ENCODE measurements at places on chromosomes 7 and 10. TPM values are rescaled to one million over a fixed set of nuclear protein-coding genes. Genes with fewer than 3 reads are reported as not detected.

DNA sequence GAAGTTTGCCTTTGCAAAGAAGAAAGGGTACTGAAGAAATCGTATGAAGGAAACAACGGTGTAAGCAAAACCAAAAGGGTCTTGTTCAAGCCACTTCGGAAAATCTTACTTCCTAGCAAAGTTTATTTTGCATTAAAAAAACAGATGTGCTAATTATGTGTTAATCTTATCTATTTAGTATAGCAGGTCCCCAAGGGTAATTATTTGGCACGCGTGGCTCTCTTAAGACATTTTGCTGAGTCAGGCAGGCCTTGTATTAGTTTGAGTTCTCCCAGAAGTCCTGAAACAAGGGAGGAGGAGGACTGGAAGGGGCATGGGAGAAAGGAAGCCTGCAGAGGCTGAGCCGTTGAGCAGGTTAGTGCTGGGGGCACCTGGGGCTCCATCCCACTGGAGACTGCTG lies 44.9 kb downstream of the TMEM178B start:
- no peaks in the 10 kb centered on the region for H3K27me3 ChIP-seq
- no peak for DNase-seq
- no peak overlapping the region for H3K27ac ChIP-seq

DNA sequence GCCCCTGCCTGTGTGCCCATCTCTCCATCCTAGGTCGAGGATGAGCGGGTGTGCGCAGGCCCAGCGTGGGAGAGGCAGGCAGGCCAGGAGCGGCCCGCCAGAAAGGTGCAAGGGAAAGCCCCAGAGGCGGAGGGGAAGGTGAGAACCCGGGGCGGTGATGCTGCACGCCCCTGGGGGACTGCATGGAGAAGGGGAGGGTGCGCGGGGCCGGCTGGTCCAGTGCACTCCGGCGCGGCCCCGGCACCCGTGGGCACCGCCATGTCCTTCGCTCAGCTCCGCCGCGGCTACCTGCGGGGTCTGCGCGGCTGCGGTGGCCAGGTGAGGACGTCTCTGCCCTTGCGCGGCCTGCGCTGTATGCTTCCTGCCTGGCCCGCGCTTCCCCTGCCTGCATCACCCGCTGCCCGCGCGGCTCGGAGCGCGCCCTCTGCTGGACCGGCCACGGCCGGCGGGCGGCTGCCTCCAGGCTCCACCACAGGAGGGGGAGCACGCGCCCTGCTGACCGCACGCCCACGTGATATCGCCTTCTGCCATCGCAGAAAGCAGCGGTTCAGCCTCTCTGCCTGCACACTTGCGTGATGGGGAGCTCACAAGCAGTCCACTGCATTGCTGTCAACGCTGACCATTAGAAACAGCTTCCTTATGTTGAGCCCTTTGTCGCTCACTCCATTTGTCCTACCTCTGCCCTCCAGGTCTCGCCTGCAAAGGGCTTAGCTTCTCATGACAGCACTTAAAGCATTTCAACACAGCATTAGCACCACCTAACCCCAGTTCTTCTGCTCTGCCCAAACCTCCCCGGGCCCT lies 73.9 kb downstream of the CXCL12 start:
- H3K4me3 ChIP-seq, result peak overlapping the region; percentile 49
- H3K27ac ChIP-seq, result no peak overlapping the region
- peaks cover 10% of the 10 kb centered on the region for H3K4me1 ChIP-seq
- no peaks in the 10 kb centered on the region for H3K36me3 ChIP-seq
- no peaks in the 10 kb centered on the region for H3K27me3 ChIP-seq

DNA sequence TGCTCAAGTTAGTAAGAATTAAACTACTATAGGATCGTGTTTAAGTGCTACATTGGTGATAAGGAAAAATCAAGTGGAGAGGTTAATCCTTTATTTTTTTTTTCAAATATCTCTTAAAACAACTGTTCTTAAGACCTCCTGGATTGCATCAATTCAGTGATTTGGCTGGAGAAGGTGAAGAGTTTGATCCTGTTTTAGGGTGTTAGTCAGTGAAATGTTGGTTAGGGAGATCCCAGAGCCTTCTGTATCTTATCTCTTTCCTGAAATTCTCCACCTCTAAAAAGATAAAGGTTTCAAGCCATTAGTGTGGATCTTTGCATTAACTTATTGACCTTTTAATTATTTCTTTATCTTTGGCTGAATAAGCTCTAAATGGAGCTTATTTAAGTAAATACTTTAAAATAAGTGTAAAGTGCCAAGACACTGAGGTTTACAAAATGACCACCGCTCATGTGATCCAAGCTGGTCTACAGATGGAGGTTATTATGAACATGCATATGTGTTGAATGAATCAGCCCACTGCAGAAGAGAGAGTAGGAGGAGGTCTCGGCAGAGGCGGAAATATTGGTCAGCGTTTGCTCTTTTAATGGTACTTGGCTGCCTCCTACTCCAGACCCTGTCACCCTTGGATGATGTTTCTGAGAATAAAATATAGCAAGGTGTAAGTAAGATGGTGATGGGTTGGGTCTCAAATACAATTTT lies 51.8 kb upstream of the BMPER start:
- DNase-seq, result no peak
- no peaks in the 10 kb centered on the region for H3K27me3 ChIP-seq
- no peak overlapping the region for H3K27ac ChIP-seq
- H3K4me1 ChIP-seq, result no peaks in the 10 kb centered on the region
- no peak overlapping the region for H3K4me3 ChIP-seq

DNA sequence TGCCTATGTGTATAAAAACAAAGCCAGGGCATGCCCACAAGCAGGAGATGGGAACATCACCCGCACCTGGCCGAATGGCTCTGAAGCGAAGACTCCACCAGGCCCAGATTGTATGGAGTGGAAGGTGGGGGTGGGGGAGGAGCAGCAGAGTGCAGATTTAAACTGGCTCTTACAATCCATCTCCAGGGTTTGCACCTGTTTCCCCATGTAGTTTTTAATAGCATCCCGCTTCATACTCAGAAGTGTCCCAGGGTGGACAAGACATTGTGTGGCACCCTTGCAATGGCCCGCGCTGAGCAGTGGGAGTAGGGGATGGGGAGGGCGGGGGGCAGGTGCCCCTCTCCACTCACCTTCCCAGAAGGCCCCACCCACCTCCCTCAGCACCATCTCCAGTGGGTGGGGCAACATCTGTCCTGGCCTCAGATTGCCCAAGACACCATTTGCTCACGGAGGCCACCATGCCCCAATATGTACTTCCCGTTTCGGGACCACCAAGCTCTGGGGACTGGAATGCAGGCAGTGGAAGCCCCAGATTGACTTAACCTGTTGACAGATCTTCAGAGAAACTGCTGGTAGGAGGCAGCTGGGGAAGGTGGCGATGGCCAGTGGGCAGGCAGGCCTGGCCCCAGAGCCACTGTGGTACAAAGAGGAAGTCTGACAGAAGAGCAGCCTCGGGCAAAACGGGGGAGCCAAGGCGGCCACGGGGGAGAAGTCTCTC lies 23.0 kb downstream of the VSIR start:
- no peak overlapping the region for H3K27ac ChIP-seq
- DNase-seq, result no peak
- H3K4me1 ChIP-seq, result peaks cover 5% of the 10 kb centered on the region
- no peaks in the 10 kb centered on the region for H3K36me3 ChIP-seq

GRCh38 chr7:21028599-21028998 lies 241.9 kb upstream of the SP8 start:
- no peak overlapping the region for H3K27ac ChIP-seq
- H3K4me1 ChIP-seq, result peaks cover 34% of the 10 kb centered on the region
- H3K27me3 ChIP-seq, result no peaks in the 10 kb centered on the region
- H3K36me3 ChIP-seq, result no peaks in the 10 kb centered on the region

- DNase-seq, result no peak
- H3K27me3 ChIP-seq, result no peaks in the 10 kb centered on the region
- H3K27ac ChIP-seq, result no peak overlapping the region
- no peaks in the 10 kb centered on the region for H3K36me3 ChIP-seq
- no peaks in the 10 kb centered on the region for H3K4me1 ChIP-seq
These were observed 13.6 kb downstream of the PDK4 start for GRCh38 chr7:95582578-95583293.

DNA sequence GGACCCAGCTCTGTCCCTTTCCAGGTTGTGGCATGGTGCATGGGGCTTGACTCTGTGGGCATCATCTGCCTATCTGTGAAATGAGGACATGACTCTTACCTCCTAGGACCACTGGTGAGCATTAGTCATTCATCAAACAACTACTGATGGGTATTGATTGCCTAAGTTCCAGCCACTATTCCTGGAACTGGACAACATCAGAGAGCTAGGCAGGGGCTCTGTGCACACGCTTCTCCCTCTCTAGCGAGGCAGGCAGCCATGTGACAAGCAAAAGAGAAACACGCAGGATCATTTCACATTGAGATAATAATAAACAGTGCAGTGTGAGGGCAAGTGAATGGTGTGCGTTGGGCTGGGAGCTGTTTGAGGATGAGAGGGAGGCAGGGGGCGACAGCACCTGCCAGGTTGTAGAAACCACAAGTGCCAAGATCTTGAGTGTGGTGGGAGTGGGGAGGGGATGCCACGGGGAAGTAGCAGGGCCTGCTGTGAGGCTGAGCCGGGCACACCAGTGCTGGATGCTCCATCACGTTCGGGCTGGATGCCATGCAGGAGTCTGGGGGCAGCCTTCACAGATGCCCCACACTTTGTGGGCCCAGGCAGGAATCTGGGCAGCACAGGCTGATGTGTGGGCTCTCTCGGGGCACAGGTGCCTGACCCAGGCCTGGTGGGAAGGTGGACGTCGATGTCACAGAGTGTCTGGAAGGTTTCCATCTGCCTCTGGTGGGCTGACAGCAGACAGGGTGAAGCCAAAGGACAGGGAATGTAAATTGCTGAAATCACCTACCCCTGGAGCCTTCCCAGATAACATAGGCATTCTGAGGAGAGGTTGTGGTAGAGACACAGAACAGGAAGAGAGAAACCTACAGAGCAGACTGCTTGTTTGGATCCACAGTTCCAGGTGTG lies 405.5 kb downstream of the RPS24 start:
- H3K27ac ChIP-seq, result no peak overlapping the region
- no peaks in the 10 kb centered on the region for H3K4me1 ChIP-seq
- H3K27me3 ChIP-seq, result no peaks in the 10 kb centered on the region
- no peak overlapping the region for H3K4me3 ChIP-seq

- no peak overlapping the region for H3K4me3 ChIP-seq
- H3K27me3 ChIP-seq, result no peaks in the 10 kb centered on the region
- DNase-seq, result no peak
- no peaks in the 10 kb centered on the region for H3K36me3 ChIP-seq
- peaks cover 3% of the 10 kb centered on the region for H3K4me1 ChIP-seq
- H3K27ac ChIP-seq, result no peak overlapping the region
These were observed 3.3 kb upstream of the PLXDC2 start for GRCh38 chr10:19812976-19813375.

The RHEB gene
- total RNA-seq, result 132 TPM

DNA sequence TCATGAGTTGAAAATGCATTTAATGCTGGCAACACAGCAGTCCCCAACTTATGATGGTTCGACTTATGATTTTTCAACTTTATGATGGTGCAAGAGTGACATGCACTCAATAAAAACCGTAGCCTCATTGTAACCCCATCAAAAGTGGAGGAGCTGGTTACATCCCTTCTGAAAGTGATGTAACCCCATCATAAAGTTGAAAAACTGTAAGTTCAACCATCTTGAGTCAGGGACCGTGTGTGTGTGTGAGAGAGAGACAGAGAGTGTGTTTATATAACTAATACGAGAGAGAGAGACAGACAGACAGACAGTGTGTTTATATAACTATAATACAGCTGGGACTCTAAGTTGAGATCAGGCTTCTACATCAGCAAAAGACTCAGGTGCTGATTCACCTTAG lies 21.0 kb downstream of the ANXA11 start:
- H3K27me3 ChIP-seq, result no peaks in the 10 kb centered on the region
- H3K4me3 ChIP-seq, result no peak overlapping the region
- H3K27ac ChIP-seq, result no peak overlapping the region
- 0 out of 2 replicates have a peak, but pooled peaks cover 4% of the 10 kb centered on the region for H3K4me1 ChIP-seq

- H3K27ac ChIP-seq, result no peak overlapping the region
- no peak for DNase-seq
- H3K36me3 ChIP-seq, result no peaks in the 10 kb centered on the region
- H3K4me3 ChIP-seq, result no peak overlapping the region
- H3K4me1 ChIP-seq, result no peaks in the 10 kb centered on the region
These were observed 14.4 kb upstream of the AKR1C3 start for GRCh38 chr10:5079836-5080235.

The PCLO gene
- 3.2 TPM for total RNA-seq

The LDB3 gene
- 0.43 TPM for total RNA-seq

DNA sequence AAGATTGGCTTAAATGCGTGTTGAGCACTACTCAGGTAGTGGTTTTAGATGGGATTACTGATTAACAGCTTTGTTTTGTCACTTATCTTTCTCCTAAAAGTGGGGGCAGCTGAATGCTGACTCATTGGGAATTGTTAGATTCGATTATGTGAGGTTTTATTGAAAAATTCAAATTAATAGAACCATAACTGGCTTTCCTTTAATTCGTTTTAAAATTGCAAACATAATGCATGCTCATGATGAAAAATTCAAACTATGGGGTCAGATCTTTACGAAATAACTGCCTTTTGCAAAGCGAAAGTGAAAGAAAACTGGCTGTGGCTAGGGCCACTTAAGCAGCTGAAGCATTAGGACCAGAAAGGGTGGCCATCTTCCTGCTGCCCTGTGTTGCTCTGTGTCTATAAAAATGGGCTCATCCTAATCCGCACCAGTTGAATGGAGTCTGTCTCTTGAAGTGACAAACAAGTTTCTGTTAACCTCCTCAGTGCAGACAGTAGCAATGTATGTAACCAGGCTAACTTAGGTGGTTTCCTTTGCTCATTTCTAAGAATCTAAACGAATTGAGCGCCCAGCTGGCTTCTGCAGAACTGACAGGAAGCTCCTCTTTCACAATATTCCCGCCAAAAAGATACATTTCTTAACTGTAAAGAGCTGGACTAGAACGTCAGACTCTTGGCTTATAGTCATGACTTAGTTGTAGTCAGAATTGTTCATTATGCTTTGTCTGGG lies 27.8 kb downstream of the DENND10 start:
- H3K4me3 ChIP-seq, result no peak overlapping the region
- H3K27ac ChIP-seq, result no peak overlapping the region
- no peaks in the 10 kb centered on the region for H3K4me1 ChIP-seq
- peaks cover 18% of the 10 kb centered on the region for H3K36me3 ChIP-seq
- no peak for DNase-seq
- no peaks in the 10 kb centered on the region for H3K27me3 ChIP-seq

The SVOPL gene
- total RNA-seq, result 1.1 TPM

GRCh38 chr7:4610768-4611467 lies 71.2 kb upstream of the FOXK1 start:
- H3K27me3 ChIP-seq, result no peaks in the 10 kb centered on the region
- no peaks in the 10 kb centered on the region for H3K4me1 ChIP-seq
- H3K4me3 ChIP-seq, result no peak overlapping the region
- DNase-seq, result no peak
- no peak overlapping the region for H3K27ac ChIP-seq

GRCh38 chr7:13197501-13197900 lies 510.1 kb downstream of the ARL4A start:
- no peaks in the 10 kb centered on the region for H3K4me1 ChIP-seq
- no peak overlapping the region for H3K27ac ChIP-seq
- H3K36me3 ChIP-seq, result no peaks in the 10 kb centered on the region
- H3K27me3 ChIP-seq, result no peaks in the 10 kb centered on the region

The PRKAR2B gene
- total RNA-seq, result 37.0 TPM

The UCMA gene
- total RNA-seq, result 4.1 TPM

The CDHR3 gene
- total RNA-seq, result 5.9 TPM

The FKBP6 gene
- 0.19 TPM for total RNA-seq

Data from H1 (cell line).